ENCODE measurements at places on chromosomes 13 and 19.
A peak's percentile ranks its signal among the peaks of the same experiment; 100 is the strongest.

GRCh38 chr13:96172066-96172465, 82.2 kb downstream of the HS6ST3 start:
- no peak for DNase-seq

GRCh38 chr19:49333811-49334288, 1.4 kb upstream of the CD37 start:
- peak; percentile 56 for DNase-seq

DNA sequence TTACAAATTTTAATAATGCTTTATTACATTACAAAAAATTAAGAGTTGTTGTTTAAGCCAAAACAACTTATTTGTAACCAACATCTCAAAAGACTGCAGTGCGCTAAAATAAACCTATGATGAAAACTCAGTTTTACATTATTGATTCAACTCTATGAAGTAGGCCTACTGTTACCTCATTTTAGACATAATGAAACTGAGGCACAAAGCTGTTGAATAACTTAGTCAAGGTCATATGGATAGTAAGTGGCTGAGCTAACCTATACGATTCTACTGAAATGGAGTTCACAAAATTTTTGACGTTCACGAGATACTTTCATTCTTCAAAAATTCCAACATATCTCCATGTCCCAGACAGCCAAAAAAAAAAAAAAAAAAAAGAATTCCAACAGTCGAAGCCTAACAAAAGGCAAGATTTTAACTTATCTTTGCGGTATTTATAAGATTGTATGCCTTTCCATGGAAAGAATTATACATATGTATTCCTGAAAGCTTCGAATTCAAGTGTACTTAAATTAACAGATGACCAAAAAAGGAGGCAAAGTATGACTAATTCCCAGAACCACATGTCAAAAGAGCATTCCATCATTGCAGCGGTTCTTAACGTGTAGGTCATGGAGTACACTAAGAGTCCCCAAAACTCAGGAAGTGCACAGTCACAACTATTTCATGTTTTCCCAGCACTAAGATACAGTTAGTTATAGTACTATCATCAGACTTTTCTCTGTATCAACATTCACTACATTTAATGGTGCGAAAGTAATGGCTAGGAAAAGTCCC, 69.4 kb downstream of the PSPC1 start:
- DNase-seq, result no peak

DNA sequence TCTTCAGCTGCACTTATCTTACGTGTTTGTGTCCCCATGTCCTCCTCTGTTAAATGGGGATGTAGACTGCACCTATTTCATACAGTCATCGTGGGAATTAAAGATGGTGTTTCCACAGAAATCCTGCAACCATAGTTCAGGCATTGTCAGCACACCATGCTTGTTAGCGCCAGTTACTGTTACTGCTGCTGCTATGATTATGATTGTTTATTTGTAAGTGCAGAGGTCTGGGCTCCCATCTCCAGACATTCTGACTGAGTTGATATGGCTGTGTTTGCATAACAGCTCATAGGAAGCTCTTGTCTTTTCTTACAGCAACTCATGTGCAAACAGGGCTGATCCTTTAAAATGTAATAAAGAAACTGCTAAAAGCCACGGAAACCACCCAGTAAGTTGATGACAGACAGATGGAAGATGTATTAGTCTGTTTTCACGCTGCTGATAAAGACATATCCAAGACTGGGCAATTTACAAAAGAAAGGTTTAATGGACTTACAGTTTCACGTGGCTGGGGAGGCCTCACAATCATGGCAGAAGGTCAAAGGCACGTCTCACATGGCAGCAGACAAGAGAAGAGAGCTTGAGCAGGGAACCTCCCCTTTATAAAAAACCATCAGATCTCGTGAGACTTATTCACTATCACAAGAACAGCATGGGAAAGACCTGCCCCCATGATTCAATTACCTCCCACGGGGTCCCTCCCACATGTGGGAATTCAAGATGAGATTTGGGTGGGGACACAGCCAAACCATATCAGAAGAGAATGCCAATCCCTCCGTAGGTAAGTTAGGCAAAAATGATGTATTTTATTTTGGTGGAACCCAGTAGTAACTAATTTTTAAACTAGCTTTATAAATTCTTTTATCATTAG, 1.6 kb downstream of the ZSCAN5A start:
- DNase-seq, result no peak

- no peak for DNase-seq
These were observed 96.3 kb downstream of the VWA8 start for GRCh38 chr13:41864658-41865057.

- no peak for DNase-seq
These were observed 259.5 kb downstream of the COL4A1 start for GRCh38 chr13:110047496-110047895.

DNA sequence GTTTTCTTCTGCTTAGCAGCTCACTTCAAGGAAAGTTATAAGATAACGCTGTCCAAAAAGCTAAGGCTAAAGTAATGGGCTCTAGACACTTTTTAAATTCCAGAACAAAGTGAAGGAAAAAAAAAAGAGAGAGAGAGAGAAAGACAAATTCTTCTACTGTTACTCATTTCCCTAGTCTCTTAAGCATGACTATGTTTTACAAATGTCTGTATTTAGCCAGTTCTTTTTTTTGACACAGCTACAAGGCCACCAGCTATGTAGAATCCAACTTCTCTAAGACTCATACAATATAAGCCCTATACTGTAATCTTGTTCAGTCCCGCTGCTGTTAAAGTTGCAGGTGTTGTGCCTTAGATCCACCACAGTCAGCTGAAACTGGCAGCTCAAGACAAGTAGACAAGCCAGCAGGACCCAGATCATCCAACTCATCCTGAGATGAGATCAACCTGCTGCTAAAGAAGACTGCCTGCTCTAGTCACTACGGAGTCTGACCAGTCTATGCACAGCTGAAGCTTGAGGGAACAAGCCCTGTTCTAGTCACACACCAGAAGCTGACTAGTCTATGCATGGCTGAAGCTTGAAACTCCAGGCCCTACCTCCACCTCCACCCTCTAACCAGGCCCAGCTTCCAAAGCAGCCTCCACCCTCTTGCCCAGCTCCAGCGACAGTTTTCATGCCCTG, 10.3 kb upstream of the ZNF83 start:
- DNase-seq, result no peak

GRCh38 chr19:2800506-2800905, 15.2 kb downstream of the THOP1 start:
- no peak for DNase-seq

DNA sequence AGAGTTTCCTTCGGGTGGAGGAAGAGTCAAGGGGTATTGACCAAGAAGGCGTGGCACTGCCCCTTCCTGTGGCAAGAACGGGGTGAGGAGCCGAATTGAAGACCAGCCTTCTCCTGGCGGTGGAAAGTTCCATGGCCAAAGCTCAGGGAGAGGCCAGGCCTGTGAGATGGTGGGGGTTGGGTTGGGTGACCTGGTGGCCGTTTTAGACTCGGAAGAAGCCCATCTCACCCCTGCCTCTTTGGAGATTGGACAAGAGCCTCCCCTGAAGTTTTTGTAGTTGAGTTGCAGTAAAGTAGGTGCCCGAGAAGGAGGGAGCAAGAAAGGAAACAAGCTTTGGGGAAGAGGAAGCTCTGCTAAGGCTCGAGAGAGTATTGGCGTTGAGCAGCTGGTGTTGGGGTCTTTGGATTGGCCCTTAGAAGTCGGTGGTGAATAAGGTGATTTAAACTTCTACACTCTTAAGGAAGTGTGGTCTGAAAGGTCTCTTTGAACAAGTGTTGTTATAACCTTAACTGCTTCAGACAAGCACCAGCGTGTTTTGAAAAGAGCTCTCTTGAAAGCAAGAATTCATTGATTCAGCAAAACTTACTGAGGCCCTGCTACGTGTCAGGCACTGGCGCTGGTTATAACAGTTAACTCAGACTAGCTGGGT, 964 bp downstream of the SPINT2 start:
- DNase-seq, result no peak

DNA sequence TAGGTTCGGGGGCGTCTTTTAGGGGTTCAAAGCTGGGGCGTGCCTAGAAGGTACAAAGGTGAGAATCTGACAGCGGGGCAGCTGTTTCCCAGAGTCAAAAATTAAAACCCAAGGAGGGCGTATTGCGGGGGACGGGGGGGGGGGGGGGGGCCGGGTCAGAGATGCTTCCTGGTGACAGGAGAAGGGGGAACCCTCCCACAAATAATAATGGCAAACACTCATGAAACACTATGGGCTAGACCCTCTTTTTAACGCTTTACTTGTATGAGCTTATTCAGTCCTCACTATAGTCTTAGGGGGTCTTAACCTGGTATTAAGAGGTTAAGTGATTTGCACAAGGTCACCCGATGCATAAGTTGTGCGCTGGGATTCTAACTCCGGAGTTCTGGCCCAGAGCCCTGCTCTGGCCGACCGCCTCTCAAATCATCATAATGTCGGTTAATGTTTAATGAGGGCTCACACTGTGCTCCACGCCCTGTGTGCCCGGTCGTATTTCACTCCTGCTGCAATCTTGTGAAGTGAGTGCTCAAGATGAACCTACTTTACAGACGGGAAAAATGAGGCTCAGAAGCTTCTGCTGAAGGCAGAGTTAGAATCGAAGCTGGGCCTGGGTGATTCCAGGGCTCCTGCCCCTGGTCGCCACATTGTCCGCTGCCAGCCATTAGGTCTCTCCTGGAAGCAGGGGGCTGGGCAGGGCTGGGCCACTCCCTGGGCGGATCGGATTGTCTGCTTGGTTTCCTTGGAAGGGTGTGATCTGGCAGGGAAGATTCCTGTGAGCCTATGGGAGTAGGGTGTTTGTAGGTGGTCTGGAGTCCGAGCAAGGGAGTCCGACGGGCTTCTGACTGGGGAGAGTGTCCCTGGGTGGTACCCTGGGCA, 964 bp downstream of the PAK4 start:
- no peak for DNase-seq

- no peak for DNase-seq
These were observed 21.2 kb upstream of the ZNF536 start for GRCh38 chr19:30350692-30351663.

GRCh38 chr19:6577476-6578125, 13.3 kb downstream of the CD70 start:
- DNase-seq, result no peak

- DNase-seq, result no peak
These were observed 328.0 kb downstream of the UQCRFS1 start for GRCh38 chr19:28884786-28885476.

DNA sequence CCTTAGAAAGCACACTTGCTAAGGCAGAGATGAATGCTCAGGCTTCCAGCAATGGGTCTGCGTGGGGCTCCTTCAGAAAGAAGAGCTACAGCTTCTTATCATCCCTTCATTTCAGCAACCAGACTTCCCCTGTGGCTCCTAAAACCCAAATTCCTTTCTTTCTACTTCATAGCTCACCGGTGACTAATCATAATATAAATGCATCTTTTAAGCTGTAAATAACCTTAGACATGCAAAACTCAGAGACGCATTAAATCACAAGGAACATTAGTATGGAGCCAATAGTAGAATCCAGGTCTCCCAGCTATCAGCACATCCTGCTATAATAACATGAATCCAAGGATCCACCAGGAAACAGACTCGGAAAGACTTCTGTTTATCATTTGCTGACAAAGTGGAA, 375.6 kb downstream of the COG6 start:
- no peak for DNase-seq

DNA sequence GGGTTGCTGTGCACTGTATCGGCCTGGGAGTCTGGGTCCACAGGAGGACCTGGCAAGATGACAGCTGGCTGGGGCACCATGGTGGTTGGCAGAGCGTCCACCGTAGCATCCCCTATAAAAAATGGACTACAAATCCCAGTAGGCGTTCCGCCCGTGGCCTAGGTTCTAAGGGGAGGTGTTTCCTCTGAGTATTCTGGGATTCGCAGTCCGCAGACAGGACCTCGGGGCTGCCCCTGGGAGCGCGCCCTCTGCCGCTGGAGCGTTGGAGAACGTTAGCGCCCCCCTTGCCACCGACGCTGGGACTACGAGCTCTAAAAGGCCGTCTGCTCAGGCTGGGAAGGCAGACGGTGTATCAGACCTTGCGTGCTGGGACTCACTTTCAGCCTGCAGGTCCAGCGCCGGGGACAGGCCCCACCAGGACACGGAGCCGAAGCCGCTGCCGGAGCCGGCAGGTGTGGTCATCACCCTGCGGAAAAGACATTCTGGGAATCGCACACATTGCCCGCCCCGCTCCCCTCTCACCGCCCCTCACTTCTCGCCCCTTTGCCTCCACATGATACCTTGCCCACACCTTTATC, 372 bp downstream of the DNAAF3 start:
- DNase-seq, result peak; percentile 25

Measured in T follicular helper cell (primary cell).